ENCODE measurements at places on chromosomes 16 and 17.

GRCh38 chr17:40950176-40950575 is 12.7 kb upstream of the KRT23 start:
- no peak for DNase-seq

GRCh38 chr17:21510686-21511362 is 134.7 kb downstream of the KCNJ12 start:
- DNase-seq = peak; percentile 30

GRCh38 chr17:66702106-66702936 is 132.6 kb upstream of the CACNG5 start:
- DNase-seq = no peak

DNA sequence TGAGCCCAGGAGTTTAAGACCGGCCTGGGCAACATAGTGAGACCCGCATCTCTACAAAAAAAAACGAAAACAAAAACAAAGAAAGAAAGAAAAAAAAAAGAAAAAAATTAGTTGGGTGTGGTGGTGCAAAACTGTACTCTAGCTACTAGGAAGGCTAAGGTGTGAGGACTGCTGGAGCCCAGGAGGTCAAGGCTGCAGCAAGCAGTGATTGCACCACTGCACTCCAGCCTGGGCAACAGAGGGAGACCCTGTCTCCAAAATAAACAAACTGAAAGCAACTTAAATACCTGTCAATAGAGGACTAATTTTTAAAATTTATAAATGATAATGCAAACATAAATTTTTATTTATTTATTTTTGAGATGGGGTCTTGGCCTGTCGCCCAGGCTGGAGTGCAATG is 17.3 kb downstream of the ATP2A1 start:
- no peak for DNase-seq

Data from kidney capillary endothelial cell (primary cell).